Ammon's horn (tissue), 1 donor: ENCODE measurements at places on chromosomes 2 and 18.
A peak's percentile ranks its signal among the peaks of the same experiment; 100 is the strongest.

DNA sequence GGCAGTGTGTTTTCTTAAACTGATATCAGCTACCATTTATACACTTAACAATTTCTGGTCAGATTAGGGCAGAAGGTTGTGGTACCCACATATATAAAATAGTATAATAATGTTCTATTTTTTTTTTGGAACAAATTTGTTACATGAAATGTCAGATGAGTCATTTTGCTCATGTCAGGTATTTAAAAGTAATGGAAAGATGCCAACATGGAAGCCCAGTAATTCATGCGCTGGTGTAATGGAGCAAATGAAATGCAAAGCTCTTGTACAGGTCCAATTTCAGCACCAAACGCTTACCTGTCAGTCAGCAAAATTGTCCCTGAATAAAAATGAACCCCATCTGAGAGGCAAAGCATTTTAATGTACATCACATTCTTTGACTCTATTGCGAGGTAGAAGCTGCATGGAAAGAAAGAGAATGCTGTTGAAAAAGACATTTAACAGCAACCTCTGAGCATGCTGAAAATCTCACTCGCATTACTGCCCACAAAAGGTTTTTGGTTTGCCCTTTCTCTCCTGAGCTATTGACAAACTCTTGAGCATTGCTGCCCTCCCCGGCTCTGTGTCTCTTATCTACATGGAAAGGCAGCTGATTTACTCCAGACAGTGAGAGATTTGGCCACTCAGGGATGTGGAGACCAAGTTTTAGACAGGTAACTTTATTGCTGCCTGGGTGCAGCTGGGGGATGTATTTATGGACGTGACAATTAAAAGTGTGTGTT lies 217.5 kb downstream of the CAMKMT start:
- no peak for DNase-seq

DNA sequence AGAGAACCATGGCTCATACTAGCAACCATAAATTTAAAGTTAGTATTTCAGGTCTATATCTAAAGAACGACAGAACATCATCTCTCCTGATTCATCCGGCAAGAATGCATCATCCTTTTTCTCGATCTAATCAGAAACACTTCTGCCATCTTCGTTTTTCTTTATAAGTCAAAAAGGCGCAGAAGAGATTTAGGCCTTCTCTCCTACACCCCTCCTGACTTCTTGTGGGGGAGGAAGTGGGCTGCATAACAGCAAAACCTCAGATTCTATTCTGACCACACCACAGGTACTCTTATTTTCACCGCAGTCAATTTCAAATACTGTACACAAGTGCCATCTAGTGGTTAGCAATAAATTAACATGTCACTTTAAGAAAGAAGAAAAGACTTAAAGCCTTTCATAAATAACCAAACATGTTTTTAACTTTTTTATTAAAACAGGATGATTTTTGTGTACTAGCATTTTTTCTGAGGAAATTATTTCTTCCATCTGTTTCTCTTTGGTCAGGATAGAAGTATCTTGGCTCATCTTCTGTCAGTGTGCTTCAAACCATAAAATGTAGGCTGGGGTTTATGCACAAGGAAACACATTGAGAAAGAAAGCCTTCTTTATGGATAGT lies 48.4 kb upstream of the PIK3C3 start:
- peak; percentile 61 for DNase-seq

GRCh38 chr2:230413479-230413878 lies 2.5 kb upstream of the SP100 start:
- DNase-seq, result no peak

DNA sequence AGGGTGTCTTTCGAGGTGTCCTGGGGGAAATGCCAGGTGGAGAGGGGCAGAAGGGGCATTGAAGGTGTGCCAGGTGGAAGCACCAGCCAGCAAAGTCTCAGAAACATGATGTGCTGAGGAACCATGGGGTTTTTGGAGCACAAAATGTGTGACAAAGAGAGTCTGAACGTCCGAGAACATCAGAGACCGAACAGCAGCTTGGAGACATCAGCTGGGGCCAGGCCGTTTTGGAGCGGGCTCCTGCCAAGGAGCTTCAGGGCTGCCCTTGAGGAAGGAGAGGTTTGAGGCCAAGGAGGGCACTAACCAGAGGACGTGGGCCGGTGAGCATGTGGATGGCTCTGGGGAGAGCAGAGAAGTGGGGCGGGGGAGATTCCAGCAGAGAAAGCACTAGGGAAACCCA lies 5.3 kb upstream of the MBP start:
- no peak for DNase-seq

GRCh38 chr2:113248997-113249770 lies 29.5 kb downstream of the PAX8 start:
- peak; percentile 84 for DNase-seq

GRCh38 chr2:65293376-65293775 lies 65.7 kb downstream of the ACTR2 start:
- DNase-seq, result no peak

- no peak for DNase-seq
Measured at GRCh38 chr2:152330235-152330866, 4.6 kb upstream of the FMNL2 start.

- no peak for DNase-seq
Measured at GRCh38 chr2:53516650-53517049, 251.0 kb upstream of the CHAC2 start.

DNA sequence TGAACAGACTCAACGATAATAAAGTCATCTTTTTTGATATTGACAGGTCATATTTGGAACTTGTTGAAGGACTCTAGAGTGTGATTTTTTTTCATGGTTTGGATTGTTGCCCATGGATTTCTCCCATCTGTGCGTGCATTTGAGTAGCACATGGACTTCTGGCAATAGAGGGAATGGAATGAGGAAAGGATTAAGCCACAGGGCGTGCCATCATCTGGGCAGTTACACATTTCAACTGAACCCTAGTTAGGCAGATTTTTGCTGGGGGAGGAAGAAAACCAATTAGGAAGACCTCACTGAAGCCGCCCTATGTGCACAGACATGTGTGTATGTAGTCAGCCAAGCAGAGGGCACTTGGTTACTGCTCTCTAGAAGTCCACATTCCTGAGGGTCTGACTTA lies 72.6 kb downstream of the TPGS2 start:
- no peak for DNase-seq

- DNase-seq, result no peak
Measured at GRCh38 chr18:52531836-52532235, 191.8 kb downstream of the DCC start.

GRCh38 chr2:101146535-101146934 lies 4.6 kb downstream of the TBC1D8 start:
- no peak for DNase-seq

- no peak for DNase-seq
Measured at GRCh38 chr2:161981679-161982250, 92.2 kb downstream of the DPP4 start.
